Renal cortical epithelial cell (primary cell): ENCODE measurements at places on chromosomes 13 and 19. TPM values are rescaled to one million over a fixed set of nuclear protein-coding genes. Genes with fewer than 3 reads are reported as not detected.

GRCh38 chr13:35953537-35954206 lies 177.5 kb downstream of the DCLK1 start:
- peak; percentile 80 for DNase-seq

DNA sequence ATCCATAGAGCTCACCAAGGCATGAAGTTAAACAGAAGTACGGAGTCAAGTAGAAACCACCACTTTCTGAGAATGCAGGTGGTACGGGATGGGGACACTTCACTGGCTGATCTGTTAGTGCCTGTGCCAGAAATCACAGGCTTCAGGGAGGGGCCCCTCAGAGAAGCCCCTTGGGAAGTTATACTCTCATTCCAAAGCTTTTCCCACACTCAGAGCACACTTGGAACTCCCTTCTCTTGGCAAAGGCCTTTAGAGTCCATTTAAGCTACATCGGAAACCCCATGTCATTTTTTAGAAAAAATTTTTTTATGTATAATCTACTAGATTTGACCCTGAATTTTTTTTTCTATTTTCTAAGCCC lies 80.7 kb upstream of the WASF3 start:
- no peak for DNase-seq

- DNase-seq: no peak
Observed at GRCh38 chr19:16026131-16026530, 50.2 kb upstream of the TPM4 start.

- no peak for DNase-seq
Observed at GRCh38 chr13:97945342-97945741, 8.1 kb upstream of the IPO5 start.

DNA sequence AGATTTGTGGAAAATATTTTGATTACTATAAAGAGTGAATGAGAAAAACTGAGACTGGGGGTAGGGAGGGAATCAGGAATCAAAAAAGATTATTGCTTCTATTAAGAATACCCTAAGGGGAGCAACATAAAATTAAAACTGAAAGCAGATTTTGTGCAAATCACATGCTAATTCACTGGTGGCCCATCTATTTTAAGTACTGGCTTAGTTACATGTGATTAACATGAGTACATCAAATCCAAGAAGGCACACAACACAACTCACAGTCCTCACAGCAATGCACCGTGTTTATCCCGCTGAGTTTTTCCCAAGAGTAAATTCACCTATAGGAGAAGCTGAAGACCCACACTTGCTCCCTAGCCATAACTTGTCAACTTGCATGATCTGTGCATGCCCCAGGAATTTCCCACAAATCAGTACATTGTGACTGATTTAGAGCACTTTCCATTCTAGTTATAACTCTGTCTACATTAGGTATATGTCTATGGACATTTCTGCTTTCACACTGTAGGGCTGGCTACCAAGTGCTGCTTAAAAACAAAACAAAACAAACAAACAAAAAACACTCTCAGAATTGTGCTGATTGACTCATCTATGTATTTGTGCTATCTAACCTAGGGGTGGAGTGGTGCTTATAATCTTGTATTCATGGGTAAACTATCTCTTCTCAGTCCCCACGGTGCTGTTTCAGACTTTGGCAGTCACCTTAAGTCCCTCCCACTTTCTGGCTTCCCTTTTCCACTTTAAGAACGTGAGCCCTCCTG lies 24.3 kb downstream of the AMER2 start:
- no peak for DNase-seq

- no peak for DNase-seq
Observed at GRCh38 chr19:36488846-36489117, 579 bp downstream of the ZNF566 start.

DNA sequence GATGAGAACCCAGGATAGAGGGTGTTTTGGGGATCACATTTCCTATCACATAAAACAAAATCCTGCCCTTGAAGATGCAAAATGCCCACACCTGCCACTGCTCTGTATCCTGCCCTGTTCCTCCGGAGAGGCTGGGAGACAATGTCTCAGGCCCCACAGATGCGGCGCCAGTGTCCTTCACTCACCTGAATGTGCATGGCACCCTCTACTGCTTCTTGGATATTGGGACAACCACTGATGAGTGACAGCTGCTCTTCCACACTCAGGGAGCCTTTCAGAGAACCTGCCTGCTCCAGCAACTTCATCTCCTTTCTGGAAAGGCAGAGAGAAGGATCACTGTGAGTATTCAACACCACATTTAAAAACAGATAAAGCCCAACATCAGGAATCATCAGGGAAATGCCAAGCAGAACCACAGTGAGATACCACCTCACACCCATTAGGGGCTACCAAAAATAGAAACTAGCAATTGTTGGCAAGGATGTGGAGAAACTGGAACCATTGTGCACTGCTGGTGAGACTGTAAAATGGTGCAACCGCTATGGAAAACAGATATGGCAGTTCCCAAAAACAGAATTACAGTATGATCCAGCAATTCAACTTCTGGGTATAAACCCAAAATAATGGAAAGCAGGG lies 36.4 kb downstream of the CRYL1 start:
- no peak for DNase-seq

DNA sequence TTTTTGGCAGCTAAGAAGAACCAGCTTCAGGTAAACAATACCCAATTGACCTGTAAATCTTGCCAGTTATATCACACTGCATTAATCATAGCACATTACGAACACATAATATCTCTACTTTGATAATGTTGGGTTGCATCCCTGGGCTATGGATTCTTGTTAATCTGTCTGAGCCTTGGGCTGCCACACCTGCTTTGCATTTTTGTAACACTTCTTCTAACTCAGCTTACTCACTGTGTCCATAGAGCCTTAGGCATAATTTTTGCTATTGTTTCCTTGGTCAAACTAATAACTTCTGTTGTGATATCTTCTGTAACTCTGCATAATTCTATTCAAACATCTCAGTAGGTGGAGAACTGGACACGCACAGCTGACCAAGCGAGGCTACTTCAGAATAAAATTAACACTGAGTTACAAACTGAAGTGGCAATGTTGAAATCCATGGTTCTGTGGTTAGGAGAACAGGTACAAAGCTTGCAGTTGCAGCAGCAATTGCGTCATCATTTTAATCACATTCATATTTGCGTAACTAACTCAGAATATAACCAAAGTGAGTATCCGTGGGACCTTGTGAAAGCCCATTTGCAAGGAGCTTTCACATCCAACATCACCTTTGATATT lies 6.4 kb downstream of the ZNF350 start:
- peak; percentile 66 for DNase-seq

GRCh38 chr19:42420055-42420544 lies 7.1 kb downstream of the LIPE start:
- DNase-seq: no peak

- no peak for DNase-seq
Observed at GRCh38 chr13:51802631-51803418, 1.1 kb downstream of the DHRS12 start.

GRCh38 chr13:43376596-43376995 lies 353.2 kb downstream of the DNAJC15 start:
- DNase-seq: no peak

GRCh38 chr13:98538876-98539275 lies 38.0 kb downstream of the STK24 start:
- DNase-seq: no peak

DNA sequence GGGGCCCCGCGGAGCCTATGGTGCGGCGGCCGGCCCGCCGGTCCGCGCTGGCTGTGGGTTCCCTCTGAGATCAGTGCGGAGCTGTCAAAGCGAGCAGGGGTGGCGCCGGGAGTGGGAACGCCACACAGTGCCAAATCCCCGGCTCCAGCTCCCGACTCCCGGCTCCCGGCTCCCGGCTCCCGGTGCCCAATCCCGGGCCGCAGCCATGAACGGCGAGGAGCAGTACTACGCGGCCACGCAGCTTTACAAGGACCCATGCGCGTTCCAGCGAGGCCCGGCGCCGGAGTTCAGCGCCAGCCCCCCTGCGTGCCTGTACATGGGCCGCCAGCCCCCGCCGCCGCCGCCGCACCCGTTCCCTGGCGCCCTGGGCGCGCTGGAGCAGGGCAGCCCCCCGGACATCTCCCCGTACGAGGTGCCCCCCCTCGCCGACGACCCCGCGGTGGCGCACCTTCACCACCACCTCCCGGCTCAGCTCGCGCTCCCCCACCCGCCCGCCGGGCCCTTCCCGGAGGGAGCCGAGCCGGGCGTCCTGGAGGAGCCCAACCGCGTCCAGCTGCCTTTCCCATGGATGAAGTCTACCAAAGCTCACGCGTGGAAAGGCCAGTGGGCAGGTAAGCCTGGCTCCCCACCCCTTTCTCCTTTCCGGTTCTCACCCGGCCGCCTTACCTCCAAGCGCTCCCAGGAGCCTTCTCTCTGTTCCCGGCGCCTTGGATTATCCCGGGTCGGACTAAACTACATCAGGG lies at the start of gene PDX1:
TSS of gene PDX1 (plus strand) at position 67 of the 743 bp plus-strand sequence. CDS start at position 206, 139 bp downstream.
- no peak for DNase-seq

DNA sequence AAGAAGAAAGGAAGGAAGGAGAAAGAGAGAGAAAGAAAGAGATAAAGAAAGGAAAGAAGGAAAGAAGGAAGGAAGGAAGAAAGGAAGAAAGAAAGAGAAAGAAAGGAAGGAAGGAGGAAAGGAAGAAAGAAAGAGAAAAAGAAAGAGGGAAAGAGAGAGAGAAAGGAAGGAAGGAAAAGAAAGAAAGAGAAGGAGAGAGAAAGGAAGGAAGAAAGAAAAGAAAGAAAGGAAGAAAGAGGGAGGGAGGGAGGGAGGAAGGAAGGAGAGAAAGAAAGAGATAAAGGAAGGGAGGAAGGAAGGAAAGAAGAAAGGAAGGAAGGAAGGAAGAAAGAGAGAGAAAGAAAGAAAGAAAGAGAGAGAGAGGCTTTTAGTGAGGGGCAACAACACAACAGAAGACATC lies 135.1 kb upstream of the VSTM2B start:
- DNase-seq: no peak

DNA sequence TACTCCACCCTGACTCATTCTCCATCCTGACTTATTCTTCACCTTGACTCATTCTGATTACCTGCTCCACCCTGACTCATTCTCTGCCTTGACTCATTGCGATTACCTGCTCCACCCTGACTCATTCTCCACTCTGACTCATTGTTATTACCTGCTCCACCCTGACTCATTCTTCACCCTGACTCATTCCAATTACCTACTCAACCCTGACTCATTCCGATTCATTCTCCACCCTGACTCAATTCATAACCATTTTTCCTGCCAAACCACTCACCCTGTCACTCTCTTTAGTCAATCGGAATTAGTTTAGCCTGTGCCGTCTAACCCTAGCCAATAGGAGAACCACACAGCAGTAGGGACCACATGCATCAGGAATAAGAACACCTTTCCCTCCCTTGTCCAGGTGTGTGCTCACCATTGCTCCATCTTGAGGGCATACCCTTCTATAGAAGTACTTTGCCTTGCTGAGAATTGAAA lies 1227.4 kb upstream of the PCDH20 start:
- DNase-seq: peak; percentile 93

GRCh38 chr13:112469071-112469745 lies 93.1 kb downstream of the SPACA7 start:
- no peak for DNase-seq

DNA sequence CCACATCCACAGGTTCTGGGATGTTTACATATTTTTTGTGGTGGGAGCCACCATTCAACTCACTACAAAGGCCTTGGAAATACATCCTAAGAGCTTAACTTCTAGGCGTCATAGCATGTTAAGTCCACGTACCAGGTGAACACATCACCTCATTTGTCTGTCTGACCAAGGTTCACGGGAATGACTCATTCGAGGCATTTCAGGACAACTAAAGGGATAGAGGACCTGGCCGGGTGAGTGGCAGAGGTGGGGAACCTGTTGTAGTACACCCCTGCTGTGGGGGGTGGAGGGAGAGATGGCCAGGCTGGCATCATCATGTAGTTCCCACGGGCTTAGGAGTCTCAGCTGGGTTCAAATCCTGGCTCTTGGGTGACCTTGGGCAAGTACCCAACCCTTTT lies 51.5 kb downstream of the BICRA start:
- peak; percentile 61 for DNase-seq

DNA sequence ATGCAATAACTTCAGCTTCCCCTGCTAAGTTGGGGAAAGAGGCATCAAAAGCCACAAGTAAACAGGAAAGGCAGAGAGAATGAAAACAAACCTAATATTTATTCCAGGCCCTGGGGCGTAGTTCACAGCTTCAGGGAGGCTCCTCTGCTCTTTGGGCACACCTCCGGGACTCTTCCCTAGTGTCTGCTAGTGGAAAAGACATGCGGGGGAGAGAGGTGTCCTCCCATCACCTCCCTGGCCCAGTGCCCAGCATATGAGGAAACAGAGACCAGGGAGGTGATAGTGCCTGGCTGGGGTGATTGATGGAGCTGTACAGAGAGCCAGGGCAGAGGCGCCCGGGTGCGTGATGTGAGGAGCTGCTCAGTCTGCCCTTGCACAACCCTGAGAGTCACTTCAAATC lies 71.0 kb downstream of the RASL11A start:
- no peak for DNase-seq

The CEBPA gene
- 0.35 and 0.99 TPM in 2 replicates for total RNA-seq

The NUDT19 gene
- 13.5 and 14.6 TPM in 2 replicates for total RNA-seq

The LRRC63 gene
- total RNA-seq: 0.20 TPM in 1 of 2 replicates, not detected in the other

The LRG1 gene
- 0.17 and 2.9 TPM in 2 replicates for total RNA-seq

The ACP5 gene
- 0.60 and 3.1 TPM in 2 replicates for total RNA-seq

The B3GNT3 gene
- 0.80 and 6.8 TPM in 2 replicates for total RNA-seq

The CCDC194 gene
- total RNA-seq: 0.20 TPM in 1 of 2 replicates, not detected in the other

The CFD gene
- 2.1 and 3.1 TPM in 2 replicates for total RNA-seq

The ZIM2 gene
- total RNA-seq: not detected in 2 replicates

The IFNL1 gene
- total RNA-seq: not detected in 2 replicates

The PCDH17 gene
- under 0.01 TPM in 2 replicates for total RNA-seq

The KLK3 gene
- not detected in 2 replicates for total RNA-seq
